NCI-H187 treated with DMSO at 0.1 percent for 48 hours (cell line): ENCODE measurements at places on chromosomes 5 and 9.
A peak's percentile ranks its signal among the peaks of the same experiment; 100 is the strongest.

GRCh38 chr5:15566306-15566705 lies 66.3 kb downstream of the FBXL7 start:
- no peak for DNase-seq

DNA sequence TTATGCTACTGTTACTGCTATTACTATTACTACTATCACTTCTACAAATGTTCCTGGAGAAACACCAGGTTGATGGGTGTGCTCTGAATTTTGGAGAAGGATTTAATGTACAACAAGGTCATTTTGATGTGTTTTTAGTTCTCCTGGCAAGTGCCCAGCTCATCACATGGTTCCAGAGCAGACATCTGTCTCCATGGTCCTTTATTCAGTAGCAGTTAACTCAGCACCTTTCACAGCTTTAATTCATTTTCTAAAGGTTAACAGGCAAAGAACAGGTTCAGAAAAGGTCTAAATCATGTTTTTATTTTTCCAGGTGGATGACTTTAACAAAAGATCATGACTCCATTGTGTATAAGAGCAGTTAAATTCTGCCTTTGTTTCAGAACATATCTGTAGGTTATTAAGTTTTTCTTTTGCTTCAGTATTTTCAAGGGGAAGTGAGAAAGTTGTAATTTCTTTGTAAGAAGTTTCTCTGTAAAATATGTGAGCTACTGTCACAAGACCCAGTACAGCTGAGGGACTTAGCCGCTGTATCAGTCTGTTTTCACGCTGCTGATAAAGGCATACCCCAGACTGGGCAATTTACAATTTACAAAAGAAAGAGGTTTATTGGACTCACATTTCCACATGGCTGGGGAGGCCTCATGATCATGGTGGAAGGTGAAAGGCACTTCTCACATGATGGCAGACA lies 41.9 kb downstream of the MTRR start:
- DNase-seq = no peak

- no peak for DNase-seq
These were observed 84.0 kb downstream of the RXRA start for GRCh38 chr9:134410071-134410834.

DNA sequence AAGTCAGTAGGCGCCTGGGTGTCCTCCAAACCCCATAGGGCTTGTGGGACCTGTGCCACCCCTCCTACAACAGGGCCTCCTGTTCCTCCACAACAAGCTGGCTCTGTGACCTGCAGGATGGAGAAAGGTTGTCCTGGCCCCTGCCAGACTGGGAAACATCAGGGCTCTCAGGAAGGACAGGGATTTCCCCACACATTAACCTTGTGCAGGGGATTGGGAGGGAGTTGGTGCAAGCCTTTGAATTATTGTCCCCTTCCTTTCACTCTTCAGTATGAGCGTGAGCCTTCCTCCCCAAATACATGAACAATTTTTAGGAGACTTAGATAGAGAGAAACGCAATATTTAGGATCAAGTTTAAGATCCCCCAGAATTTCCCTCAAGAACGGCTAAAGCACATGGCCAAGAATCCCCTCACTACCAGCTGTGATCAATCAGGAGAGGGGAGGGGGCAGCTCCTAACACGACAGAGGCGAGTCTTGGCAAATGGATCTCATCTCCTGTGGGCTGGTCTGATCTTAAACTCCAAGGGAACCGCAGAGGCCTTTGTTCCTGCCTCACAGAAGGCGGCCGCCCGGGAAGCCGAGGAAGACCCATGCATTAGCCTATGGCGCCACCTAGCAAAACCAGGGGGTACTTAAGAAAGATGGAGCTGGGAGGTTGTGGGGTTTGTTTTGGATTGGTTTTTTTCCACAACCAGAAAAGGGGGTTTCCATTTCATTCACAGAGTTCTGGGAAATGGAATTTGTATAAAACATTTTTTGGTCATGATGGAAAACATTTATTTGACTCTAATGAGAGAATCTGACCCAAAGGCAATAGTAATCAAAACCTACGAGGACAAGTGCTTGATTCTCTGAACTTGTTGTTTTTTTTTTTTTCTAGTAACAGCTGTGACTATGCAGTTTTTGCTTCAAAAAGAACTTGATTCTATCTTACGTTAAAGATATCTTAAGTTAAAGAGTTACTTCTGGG lies 36.1 kb upstream of the OSMR start:
- peak; percentile 58 for DNase-seq

DNA sequence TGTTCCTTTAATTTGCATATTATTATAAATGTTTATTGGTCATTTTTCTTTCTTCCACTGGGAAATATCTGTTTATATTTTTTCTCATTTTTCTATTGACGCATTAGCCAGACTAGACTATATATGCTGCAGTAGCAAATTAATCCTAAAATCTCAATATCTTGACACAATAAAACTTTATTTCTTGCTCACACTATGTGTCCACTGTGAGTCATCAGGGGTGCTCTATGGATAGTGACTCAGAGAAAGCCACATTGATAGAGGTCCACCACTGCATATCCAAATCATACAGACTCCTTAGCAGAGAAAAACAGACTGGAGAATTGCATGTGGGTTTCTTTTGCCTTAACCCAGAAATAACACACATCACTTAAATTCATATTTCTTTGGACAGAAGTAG lies 20.8 kb downstream of the OR1L3 start:
- no peak for DNase-seq

DNA sequence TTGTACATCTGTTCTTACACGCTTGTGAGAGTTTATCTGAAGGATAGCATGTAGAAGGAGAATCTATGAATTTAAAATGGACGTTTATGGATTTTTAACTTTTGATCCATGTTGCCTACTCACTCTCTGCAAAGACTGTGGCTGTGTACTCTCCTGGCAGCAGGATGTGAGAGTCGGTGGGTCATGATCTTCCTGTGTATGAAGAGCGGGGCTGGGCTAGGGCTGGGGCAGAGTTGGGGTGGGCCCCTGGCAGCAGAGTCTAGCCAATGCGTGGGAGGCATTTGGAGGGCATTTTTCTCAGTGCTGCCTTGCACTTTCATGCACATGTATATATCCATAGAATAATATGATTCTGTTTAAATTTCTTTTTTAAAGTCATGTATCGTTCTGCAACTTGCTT lies 24.0 kb upstream of the DAB2IP start:
- DNase-seq = no peak

GRCh38 chr5:84642795-84643194 lies 258.1 kb upstream of the EDIL3 start:
- no peak for DNase-seq

DNA sequence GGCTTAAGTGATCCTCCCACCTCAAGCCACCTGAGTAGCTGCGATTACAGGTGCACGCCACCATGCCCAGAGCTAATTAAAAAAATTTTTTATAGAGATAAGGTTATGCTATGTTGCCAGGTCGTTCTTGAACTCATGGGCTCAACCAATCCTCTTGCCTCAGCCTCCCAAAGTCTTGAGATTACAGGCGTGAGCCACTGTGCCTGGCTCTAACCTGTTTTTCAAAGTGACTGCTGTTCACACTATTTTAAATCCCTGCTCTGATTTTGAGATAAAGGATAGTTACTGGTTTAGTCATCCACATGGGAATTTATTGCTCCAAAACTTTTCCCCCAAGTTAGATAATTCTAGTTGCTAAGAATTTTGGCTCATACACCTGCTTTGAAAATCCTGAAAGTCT lies 48.2 kb upstream of the MTMR12 start:
- DNase-seq = no peak
